GF-D8 (cell line): ENCODE measurements at places on chromosomes 7 and 10.

- DNase-seq, result peak; percentile 4
These were observed 1.7 kb upstream of the PAX2 start for GRCh38 chr10:100743626-100744135.

- DNase-seq, result no peak
These were observed 52.4 kb upstream of the LRRC17 start for GRCh38 chr7:102860351-102860811.

GRCh38 chr10:75512203-75512933 is 80.9 kb downstream of the LRMDA start:
- DNase-seq, result no peak

DNA sequence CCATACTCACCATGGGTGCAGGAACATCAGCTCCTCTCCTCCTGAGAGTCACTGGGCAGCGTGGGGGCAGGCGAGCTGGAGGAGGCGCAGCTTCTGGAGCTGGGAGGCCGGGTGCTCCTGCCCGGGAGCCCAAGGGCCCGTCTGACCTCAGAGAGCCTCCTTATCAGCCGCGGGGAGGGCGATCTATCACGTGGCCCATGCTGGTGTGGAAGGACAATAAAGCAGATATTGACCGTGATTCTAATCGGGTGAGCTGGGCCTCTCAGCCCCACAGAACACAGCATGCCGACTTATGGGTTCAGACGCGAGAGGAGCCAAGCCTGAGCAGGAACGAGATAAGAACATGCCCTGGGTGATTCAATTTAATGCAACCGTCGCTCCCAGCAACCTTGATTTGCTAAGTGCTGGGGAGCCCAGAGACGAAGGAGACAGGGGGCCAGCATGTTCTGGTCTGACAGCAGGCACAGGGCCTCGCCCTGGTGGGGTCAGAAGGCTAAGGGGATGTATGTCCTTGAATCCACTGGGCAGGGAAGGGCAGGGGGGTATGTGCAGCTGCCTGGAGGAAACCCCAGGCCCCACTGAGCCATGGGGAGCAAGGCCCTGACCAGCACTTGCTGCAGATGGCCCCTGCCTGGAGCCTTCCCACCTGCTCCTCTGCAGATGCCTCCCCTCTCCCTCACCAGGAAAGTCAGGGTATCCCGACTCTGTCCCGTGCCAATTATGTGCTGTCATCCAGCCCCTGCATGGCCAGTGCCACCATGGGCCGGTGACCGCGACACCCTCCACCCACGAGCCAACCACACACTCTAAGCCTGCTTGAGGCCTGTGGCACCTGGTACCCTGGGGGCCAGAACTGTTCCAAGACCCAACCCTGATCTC is 95.3 kb upstream of the RET start:
- no peak for DNase-seq

GRCh38 chr7:117386110-117386706 is 41.1 kb downstream of the ASZ1 start:
- DNase-seq, result no peak

DNA sequence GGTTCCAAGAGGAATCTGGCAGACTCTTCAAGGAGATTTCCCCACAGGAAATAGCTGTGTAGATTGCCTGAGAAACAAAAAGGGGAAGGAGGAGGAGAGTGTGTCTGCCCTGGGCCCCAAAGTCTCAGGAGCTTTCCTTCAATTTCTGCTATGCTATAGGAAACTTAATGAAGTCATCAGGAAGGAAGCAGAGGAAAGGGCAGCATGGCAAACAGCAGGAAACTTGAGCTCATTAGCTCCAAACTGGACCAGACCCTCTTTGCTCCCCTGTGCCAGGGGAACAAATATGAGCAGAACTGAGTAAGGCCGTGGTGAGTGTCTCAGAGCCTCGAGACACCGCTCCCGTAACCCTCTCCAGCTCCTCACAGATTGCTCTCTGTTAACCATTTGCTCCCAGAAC is 4.8 kb upstream of the KCNIP2 start:
- DNase-seq, result peak; percentile 62

- DNase-seq, result no peak
These were observed 22.9 kb downstream of the GSAP start for GRCh38 chr7:77393261-77393660.

DNA sequence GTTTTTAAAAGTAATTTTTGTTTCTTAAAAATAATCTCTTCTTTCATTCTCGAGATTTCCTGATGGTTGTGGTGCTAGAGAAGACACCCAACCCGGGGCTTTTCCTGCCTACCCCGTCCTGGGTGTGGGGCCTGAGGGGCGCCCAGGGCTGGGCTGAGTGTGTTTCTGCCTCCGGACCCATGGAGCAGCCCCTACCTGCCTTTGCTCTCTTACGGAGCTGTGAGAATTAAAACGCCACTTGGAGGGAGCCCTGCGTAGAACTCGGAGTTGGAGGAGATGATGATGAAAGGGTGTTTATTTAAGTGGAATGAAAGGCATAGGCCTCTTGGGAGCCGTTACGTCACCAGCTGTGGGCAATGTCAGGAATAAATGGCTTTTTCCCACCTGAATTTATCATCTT is 261.8 kb upstream of the SHH start:
- no peak for DNase-seq

DNA sequence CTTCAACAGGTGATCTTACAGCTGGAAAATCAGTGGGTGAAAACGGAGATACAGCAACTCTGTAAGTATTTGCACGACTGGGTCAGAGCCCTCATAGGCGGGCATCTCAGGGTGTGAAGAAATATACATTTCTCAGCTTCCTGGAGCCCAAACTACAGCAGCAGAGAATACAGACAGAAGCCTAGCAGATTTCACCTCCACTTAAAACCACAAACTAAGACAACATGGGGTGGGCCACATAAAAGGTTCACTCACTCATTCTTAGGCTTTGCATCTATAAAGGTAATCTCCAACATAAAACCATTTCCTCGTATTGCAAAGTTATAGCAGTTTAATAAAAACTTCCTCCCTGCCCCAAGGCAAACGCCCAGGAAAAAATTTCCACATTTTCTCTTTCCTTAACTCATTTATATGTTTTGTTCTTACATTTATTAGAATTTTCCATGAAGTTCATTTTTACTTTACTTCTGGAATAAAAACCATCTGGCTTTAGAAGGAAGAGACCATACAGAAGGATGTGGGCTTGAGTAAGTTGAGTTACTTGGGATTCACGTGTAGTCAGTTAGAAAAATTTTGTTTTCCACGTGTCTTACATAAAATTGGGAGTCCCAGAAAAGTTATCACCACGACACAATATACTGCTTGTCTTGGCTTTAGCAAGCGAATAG is 327.1 kb downstream of the FRMD4A start:
- no peak for DNase-seq

GRCh38 chr10:86218842-86219241 is 147.8 kb downstream of the GRID1 start:
- DNase-seq, result no peak

- no peak for DNase-seq
These were observed 495.8 kb downstream of the PARD3 start for GRCh38 chr10:34319197-34319846.

- peak; percentile 7 for DNase-seq
These were observed 56.0 kb upstream of the ST8SIA6 start for GRCh38 chr10:17510242-17510908.

DNA sequence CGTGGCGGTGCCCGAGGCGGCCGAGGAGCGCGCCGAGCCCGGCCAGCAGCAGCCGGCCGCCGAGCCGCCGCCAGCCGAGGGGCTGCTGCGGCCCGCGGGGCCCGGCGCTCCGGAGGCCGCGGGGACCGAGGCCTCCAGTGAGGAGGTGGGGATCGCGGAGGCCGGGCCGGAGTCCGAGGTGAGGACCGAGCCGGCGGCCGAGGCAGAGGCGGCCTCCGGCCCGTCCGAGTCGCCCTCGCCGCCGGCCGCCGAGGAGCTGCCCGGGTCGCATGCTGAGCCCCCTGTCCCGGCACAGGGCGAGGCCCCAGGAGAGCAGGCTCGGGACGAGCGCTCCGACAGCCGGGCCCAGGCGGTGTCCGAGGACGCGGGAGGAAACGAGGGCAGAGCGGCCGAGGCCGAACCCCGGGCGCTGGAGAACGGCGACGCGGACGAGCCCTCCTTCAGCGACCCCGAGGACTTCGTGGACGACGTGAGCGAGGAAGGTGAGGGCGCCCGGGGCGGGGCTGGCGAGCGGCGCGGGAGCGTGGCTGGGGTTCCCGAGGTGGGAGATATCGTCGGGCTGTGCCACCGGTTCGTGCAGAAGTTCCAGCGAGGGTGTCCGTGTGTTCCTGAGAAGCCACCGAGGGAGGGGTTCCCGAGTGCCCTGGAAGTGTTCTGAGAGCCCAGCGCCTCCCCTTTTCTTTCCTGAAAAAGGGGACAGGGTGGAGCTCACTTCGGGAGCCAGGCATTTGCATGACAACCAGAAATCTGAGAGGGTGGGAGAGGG is 495 bp downstream of the EIF3B start:
- DNase-seq, result no peak
